Activated CD8-positive, alpha-beta T cell treated with anti-CD3 and anti-CD28 coated beads, Interleukin-2, amount 10 ng/mL, durations not matched to agents 7 days and 5 days (primary cell): ENCODE measurements at places on chromosomes 3 and 15. TPM values are rescaled to one million over a fixed set of nuclear protein-coding genes. Genes with fewer than 3 reads are reported as not detected.

GRCh38 chr3:68999605-69000004 lies 13.9 kb downstream of the EOGT start:
- H3K36me3 ChIP-seq: peaks cover 42% of the 10 kb centered on the region
- no peaks in the 10 kb centered on the region for H3K27me3 ChIP-seq
- H3K27ac ChIP-seq: no peak overlapping the region
- H3K4me1 ChIP-seq: no peaks in the 10 kb centered on the region
- DNase-seq: no peak

DNA sequence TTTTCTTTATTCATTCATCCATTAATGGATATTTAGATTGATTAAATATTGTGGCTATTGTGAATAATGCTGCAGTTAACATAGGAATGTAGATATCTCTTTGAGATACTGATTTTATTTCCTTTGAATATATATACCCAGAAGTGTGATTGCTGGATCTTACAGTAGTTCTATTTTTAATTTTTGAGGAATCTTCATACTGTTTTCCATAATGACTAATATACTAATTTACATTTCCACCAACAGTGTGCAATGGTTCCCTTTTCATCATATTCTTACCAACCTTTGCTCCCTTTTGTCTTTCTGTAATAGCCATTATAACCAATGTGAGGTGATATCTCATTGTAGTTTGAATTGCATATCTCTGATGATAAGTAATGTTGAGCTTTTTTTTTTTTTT lies 106.3 kb downstream of the OTOL1 start:
- no peaks in the 10 kb centered on the region for H3K4me1 ChIP-seq
- DNase-seq: no peak
- H3K27ac ChIP-seq: no peak overlapping the region

DNA sequence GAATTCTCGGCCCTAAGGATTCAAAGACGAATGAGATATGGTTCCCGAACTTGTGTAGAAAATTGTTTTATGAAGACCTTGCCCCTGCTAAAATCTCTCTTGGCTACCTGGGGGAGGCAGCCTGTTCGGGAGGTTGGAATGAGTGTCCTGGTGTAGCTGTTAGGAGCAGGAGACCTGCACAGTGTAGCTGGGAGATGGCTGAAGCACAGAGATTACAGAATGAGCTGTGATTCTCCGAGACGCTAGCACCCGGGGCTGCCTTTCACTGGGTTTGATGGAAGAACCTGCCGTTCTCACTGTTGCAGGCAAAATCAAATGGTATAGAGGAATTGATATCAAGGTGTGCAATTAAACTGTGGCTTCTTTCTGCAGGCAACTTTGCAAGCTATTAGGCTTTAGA lies 68.0 kb downstream of the TRAK1 start:
- H3K27ac ChIP-seq: peak overlapping the region; percentile 77
- DNase-seq: no peak
- H3K36me3 ChIP-seq: peaks cover 6% of the 10 kb centered on the region
- H3K27me3 ChIP-seq: no peaks in the 10 kb centered on the region

GRCh38 chr3:129868912-129869311 lies 24.6 kb downstream of the TMCC1 start:
- peaks cover 13% of the 10 kb centered on the region for H3K36me3 ChIP-seq
- H3K27me3 ChIP-seq: no peaks in the 10 kb centered on the region
- no peak for DNase-seq
- H3K27ac ChIP-seq: no peak overlapping the region

The LMAN1L gene
- total RNA-seq: 0.47 TPM

DNA sequence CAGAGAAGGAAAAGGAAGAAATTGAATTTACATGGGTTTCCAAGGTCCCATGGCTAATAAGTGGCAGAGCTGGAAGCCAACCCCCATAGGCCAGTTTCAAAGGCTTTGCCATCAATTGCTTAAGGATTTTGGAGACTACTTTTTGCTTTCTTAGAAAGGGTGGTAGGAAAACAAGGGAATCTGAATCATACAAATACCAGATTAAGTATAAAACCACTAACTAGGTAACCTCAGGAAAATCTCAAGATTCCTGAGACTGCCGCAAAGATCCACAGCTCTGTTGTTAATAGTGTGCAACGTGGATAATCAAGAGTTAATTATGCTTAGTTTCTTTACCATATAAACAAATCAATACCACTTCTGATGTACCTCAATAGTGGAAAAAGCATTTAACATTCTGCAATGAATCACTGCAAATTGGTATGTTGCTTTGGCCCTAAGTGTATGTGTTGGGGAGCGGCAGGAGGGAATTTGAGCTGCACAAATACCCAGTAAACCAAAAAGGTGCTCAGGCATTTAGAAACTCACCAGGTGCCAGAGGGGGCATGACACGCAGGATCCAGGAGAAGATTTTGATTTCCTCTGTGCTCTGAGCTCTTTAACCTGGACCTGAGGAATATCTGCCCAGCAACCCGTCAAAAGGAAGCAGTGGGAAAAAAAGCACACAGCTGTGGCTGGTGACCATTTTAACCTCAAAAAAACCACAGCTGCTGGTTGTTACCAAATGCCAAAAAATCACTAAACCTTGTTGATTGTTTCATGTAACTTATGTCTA lies 22.0 kb downstream of the AADAC start:
- H3K4me3 ChIP-seq: no peak overlapping the region
- no peaks in the 10 kb centered on the region for H3K4me1 ChIP-seq
- peaks cover 38% of the 10 kb centered on the region for H3K27me3 ChIP-seq
- H3K36me3 ChIP-seq: no peaks in the 10 kb centered on the region
- DNase-seq: no peak
